ENCODE measurements at places on chromosomes 4 and X.

DNA sequence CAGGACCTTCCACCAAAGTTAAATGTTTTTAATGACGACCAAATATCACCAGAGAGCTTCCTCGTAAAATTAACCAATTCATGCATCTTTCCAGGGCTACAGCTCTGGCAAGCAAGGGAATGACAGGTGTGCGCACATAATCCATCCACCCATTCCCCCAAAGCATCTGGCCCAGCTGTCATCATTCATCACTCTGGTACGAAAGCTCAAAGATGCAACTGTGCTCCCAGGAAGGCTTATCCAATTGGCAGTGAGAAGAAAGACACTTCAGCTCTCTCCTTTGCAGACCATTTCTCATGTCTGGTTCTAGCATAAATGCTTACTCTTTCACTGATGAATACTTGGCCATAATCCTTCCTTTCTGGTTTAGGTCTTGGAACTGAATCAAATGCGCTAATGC is 139.2 kb downstream of the NSUN7 start:
- DNase-seq, result no peak

- DNase-seq, result peak; percentile 64
Measured at GRCh38 chrX:72268597-72269365, 8.3 kb downstream of the RPS4X start.

DNA sequence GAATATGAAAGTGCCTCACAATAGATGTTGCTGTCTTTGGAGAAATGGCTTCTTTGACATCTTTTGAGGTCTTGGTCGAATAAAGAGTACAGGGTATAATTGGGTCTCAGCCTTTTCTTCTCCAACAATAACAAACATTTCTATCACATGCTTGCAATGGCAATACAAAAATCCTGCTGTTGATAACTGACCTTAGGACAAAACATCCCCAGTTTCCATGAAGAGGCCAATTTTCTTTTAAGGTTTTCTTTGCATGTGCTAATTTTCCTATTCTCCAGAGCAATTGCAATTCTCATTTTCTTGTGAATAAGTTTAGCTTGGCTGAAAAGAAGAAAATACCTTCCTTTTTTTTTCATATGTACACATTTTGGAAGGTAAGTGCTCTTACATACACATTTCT is 130.7 kb upstream of the RPS6KA6 start:
- no peak for DNase-seq

DNA sequence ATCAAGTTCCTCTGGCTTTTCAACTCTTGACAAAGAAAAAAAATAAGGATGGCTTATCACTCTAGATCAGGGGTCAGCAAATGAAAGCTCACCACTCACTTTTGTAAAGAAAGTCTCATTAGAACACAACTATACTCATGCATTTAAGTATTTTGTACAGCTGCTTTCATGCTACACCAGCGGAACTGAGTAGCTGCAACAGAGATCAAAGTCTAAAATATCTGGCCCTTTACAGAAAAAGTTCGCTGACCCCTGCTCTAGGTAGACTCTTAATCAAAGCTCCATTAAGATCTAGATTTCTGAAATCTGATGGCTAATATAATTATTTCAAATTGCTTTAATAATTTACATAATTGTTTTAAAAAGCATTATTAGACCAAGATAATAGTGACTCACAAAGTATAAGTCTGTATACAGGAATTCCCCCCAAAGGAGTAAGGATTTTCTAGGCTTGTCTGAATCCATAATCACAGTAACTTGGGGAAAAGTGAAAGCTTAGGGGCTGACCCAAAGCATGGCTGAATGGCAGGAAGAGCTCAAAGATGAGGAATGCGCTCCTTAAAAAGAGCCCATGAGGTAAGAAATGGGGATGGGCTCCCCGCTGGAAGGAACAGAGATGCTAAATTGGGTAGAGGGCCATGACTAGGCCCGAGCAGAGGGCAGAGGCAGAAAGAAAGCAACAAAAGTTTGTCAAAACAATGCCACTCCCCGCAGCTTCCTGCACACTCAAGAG is 140.3 kb downstream of the SH3KBP1 start:
- DNase-seq, result no peak

- no peak for DNase-seq
Measured at GRCh38 chrX:156008915-156009314, 11.4 kb downstream of the IL9R start.

GRCh38 chrX:47206316-47206715 is 12.2 kb upstream of the CDK16 start:
- no peak for DNase-seq

- DNase-seq, result no peak
Measured at GRCh38 chr4:40858962-40859361, 109.2 kb downstream of the NSUN7 start.
